ENCODE measurements at places on chromosomes 7 and 10.
A peak's percentile ranks its signal among the peaks of the same experiment; 100 is the strongest.

DNA sequence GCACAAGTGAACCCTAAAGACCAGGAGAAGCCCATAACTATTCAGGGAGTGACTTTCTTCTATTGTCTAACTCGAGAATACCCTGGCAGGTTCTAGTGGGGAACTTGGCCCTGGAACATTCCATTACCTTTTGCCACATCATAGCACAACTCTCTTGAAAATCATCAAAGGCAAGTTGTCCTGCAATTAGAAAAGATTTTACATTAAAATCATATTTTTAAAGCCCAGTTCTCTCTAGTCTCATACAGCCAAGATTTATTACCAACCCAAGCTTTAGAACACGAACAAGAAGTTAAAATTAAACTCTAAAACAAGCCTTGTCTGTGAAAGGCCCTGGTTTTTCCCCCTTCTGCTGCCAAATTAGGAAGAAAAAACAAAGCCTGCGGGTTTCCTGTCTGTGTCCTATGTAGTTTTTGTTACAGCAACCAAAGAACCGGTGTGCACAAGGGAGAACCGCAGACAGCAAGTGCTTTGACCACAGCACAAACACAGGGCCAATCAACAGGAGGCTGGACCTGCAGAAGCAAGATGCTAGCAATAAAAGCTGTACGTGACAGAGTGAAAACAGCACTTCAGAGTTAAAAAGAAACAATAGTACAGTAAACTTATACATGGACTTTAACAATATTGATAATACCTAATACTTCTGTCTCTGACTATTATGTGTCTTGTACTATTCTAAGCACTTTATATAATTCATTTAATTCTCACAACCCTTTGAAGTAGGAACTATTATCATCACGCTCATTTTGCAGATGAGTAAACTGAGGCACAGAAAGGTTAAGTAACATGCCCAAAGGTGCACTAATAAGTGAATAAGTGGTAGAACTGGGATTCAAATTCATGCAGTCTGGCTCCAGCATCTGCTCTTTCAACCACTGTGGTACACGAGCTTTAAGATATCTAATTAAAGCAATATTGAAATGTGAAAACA, 65.8 kb downstream of the STK17A start:
- peak; percentile 73 for DNase-seq

DNA sequence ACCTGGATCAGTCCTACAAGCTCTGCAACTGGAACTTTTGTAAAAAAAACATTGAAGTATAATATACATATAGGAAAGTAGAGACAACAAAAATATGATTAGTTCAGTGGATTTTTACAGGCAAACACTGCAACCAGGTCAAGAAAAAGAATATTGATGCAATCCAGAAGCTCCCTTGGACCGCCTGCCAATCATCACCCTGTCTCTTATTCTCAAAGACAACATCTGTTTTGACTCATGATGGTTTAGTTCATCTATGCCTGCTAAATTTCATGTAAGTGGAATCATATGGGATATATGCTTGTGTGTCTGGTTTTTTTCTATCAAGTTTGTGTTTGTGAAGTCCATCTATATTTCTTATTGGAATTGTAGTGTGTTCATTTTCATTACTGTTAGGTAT, 7.7 kb upstream of the HYCC1 start:
- DNase-seq, result no peak

GRCh38 chr7:132488634-132489302, 87.5 kb downstream of the PLXNA4 start:
- no peak for DNase-seq

GRCh38 chr7:102119925-102120324, 166.7 kb upstream of the SH2B2 start:
- DNase-seq, result peak; percentile 20
